ENCODE measurements at places on chromosomes 2 and 18.

DNA sequence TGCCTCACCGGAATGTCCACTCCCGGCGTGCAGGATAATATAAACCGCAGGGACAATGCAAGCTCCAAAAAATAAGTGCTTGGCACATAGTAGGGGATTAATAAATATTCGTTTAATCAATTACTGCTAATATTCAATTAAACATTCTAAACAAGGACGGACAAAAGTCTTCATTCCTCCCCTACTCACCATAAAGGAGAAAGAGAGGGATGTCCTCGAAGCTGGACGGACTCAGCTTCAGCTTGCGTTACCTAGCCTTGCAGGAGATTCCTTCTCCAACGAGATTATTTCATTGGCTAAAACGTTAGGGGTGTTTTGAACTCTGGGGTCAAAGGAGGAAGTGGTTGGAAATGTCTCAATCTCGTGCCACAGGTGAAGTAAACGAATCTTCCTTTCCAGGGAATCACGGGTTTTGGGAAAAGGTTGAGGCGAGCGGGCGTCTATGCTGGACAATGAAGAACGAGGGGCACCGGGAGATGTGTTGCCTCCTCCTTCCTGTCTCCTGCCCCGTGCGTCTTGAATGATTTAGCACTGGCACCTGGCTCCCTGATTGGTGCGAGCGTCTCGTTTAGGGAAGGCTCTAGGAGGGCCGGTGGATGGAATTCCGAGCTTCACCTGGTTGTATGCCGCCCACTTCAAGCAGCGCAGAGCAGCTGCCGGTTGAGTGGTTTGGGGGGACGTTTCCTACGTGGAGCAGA is 2.0 kb upstream of the GAD1 start:
- no peak for DNase-seq

DNA sequence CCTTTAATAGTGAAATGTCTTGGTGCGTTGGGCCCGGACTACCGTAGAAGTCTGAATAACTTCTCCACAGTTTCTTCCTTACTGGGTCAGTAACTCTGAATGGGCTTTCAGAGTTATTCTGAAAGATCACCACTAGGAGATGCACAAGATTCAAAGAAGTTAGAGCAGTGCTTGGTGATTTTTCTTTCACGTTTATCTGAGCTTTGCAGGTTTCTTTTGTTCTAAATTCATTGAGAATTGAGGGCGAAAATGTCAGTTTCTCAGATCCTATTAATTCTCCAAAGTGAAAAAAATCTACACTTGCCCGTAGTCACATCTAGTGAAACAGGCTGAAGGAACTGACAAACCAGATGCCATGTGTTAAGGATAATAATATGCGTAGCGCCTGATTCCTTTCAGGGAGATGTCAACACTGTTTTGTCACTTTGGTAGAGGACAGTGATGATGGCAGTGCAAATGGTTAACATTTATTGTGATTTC is 70.1 kb downstream of the QPCT start:
- no peak for DNase-seq

DNA sequence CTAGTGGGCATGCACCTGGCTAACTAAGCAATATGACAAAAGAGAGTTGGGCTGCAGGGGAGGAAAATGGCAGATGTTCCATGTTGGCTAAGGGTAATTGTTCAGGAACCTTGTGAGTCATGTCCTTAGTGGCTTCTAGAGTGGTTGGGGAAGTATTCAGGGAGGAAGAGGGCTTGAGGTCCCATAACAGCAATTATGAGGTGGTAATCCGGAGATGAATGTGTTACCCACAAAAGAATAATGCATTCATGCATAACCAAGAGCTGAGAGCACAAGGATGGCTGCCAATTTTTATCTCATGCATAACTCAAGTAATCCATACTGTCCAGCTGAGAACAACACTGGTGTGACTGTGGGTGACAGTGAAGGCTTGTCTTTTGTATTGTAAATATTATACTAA is 42.9 kb downstream of the TMEFF2 start:
- DNase-seq = no peak

DNA sequence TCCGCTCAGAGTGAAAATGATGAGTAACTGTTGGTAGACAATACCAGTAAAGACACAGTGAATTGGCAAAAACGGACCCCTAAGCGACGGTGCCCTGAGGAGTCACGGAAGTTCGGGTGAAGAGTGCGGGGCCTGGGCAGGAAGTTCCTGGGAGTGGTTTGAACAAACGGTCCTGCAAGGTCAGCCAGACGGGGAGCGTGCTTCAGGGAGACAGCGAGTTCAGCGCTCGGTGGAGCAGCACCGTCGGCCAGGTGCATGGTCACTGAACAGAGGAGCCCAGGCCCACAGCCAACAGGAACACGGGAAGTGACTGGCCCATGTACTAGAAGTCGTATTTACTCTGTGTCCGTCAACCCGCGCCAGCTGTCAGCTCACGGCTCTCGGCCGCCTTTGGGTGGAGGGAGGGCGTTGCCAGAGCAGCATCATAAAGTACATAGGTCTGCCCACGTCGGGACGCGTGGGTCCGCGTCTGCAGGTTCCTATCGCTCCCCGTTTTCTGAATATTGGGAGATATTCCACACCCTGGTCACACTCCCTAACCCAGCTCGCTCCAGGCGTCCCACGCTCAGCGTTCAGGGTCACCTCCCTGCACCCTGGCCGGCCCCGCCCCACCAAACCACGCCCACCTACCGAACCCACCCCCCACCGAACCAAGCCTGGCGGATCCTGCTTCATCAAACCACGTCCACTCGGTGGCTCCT is 75.6 kb upstream of the UXS1 start:
- no peak for DNase-seq

DNA sequence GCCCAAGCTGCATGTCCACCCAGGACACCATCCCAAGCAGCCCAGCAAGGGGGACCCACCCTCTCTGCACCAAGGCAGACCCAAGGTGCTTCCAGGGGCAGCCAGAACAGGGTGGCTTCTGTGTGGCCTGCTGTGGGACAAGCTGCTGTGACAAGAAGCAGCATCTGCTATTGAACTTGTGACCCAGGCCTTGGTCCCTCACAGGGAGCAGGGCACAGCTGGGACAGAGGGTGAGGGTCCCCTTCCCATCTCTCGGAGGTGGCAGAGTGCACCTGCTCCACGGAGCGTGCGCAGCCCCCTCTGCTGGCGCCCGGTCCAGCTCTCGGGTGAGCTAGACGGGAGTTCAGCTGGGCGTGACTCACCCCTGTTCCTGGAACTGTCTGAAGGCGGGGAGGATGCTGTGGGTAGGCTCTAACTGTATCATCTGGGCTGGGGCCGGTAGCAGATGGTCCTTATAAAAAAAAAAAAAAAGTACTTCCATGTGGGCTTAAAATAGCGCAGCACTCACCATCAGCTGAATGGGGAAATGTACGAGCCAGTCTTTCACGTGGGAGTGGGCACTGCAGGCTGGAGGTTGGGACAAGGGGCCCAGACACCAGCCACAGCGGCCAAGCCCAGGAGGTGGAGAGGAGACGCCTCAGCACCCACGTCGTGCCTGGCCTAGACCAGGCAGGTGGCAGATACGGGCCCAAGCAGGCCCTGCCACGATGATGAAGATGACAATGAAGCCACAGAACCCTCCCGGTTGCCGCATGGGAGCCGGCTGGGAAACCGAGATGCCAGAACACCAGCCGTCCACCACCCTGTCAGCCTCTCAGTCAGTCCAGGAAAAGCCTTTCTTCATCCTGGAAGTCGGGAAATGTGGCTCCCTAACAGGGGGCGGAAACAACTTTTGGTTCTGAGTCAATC is 136.8 kb upstream of the ID2 start:
- DNase-seq = peak; percentile 87

GRCh38 chr2:227030789-227031188 is 133.2 kb downstream of the COL4A4 start:
- no peak for DNase-seq

DNA sequence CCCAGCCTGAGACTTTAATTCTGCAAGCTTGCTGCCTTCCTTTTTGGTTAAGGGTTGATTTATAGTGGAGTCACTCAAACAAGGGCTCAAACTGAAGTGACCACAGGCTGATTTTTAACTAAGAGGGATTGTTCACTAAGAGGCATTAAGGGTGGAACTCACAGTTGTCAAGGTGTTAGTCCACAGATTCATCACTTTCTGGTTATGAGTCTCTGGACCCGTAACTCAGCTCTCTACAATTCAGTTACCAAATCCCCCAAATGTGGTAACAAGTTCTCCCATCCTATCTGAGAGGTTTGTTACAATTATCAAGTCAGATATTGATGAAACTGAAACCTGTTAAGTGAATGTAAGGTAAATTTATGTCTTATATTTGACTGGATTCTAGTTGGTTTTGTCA is 185.9 kb upstream of the KLHL14 start:
- DNase-seq = no peak

- no peak for DNase-seq
These were observed 614.2 kb upstream of the REG3G start for GRCh38 chr2:78411303-78411702.

GRCh38 chr2:172285010-172285621 is 142.3 kb upstream of the ITGA6 start:
- DNase-seq = no peak

GRCh38 chr2:11396467-11397445 is 52.3 kb upstream of the ROCK2 start:
- DNase-seq = no peak

GRCh38 chr2:185793532-185794345 is 55.1 kb downstream of the FSIP2 start:
- DNase-seq = no peak

DNA sequence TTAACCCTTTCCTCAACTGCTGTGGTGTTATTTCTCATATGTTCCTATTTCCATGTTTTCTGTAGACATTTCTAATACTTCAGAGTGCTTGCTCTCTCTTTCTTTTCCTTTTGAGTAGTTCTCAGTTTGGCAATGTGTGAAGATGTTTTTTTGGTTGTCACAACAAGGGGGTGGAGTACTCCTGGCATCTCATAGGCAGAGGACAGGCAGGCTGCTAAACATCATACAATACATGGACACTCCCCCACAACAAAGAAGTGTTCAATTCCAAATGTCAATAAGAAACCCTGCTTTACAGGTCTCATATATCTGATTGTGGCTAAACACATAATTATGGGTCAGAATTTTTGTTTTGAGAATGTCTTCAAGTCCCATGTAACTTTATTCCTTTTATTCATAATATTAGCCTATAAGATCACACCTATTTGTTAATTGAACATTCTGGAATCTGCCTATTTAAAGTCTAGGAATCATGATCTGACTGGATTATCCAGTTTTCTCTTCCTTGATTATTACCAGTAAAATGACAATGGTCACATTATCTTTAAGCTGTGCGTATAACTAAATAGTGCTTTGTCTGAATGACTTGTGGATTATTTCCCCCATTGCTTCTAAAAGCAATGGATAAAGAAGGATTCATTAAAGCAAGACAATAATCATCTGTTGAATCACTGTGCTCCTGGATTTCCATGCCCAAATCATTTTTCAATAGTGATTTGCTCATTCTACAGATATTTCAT is 46.8 kb upstream of the ITPRID2 start:
- no peak for DNase-seq

DNA sequence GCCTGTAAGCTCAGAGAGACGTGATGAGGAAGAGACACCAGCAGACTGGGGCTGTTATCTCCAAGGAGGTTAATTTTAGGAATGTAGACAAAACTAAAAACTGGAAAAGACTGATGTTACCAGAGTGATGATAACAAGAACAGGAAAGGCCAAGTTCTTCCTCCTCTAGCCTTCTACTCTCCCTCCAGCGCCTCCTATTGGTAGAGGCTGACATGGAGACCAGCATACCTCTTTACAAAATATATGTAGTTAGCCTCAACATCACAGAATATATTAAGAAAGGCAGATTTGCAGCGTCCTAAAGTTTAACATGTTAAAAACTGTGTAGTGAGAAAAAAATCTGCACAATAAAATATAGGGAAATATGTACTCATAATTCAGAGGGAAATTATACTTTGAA is 66.0 kb downstream of the TCF4 start:
- DNase-seq = no peak

DNA sequence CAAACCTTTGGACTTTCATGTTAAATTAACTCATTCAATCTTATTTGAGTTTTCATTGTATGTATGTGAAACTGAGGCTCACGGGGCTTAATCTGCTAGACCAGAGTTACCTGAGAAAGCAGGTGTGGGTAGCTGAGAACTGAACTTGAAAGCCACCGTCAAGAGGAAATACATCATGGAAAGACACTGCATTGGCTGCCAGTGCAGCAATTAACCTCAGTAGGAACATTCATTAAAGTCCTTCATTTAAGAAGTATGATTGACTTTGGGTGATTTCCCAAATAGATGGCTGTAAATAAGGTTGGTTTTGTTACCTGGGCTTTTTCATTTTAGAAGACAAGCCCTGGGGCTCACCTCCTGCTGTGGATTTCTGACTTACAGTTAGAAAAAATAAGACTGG is 36.5 kb upstream of the MGAT5 start:
- no peak for DNase-seq

Measured in stimulated activated CD8-positive, alpha-beta memory T cell treated with anti-CD3 and anti-CD28 coated beads, Interleukin-15, amount 100 ng/mL, for 4 hours (primary cell).